ENCODE measurements at places on chromosomes 5 and 9.

DNA sequence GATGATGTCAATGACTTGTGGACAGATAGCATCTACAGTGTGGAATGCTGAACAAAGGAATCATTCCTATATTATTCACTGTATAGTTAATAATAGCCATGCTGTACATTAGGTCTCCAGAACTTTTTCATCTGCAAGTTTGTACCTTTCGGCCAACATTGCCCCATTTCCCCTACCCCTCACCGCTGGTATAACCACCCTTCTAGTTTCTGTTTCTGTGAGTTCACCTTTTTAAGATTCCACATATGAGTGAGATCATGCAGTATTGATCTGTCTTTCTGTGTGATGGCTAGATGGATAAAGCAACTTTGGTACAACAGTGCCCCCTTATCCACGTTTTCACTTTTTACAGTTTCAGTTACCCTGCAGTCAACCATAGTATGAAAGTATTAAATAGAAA lies 18.8 kb upstream of the ALDH1B1 start:
- DNase-seq = no peak

GRCh38 chr9:19998823-19999455 lies 210.1 kb upstream of the SLC24A2 start:
- no peak for DNase-seq

GRCh38 chr9:110252509-110253139 lies 3.7 kb downstream of the TXN start:
- DNase-seq = no peak

GRCh38 chr9:113957821-113958341 lies 81.8 kb downstream of the ZNF618 start:
- DNase-seq = no peak

DNA sequence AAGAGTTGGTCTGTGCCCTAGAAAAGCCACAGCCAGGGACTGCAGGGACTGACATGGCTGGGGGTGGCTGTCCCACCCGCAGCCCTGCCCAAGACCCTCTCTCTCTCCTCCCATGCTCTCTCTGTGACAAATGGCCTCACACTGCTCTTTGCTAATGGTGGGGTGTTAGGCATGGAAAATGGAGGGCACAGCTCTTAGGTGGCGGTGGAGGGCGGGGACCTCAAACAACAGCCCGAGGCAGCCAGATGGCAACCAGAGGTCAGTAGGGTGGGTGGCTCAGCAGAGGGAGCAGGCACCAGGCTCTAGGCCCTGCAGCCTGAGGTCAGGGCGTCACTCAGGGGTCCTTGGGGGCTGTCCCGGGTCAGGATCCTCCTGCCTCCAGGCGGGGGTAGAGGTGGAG lies 73.9 kb upstream of the DAB2IP start:
- DNase-seq = no peak

DNA sequence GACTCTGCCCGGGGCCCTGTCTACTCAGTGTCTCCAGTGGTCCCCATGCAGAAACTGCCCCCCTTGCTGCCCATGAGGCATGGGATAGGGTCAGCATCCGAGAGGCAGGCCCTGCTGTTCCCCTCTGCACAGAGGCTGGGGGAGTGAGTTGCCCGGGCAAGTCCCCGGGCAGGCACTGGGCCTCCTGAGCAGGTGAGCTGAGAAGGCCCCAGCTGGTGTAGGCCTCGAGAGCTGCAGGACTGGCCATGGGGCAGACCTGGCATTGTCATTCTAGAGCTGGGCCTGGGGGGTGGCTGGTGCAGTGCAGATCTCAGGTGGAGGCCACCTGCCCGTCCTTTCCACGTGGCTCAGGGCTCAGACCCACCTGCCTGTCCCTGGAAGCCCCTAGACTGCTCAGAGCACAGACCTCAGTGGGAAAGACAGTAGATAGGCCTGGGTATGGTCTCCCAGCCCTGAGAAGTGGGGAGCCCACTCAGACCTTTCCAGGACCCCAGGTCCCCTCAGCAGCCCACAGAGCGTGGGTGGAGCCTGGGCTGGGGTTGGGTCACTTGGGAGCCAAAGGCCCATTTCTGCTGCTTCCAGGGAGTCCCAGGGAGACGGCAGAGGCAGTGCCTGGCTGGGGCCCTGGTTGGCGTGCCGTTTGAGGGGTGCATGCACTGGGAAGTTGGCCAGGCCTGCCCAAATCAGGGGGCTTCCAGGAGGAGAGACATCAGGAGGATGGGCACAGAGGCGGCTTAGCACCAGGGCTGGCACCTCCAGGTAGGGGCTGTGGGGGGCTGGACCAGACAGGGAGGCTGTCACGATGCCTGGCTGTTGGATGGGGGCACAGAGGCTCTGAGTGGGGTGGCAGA lies 4.8 kb upstream of the NOTCH1 start:
- no peak for DNase-seq

GRCh38 chr5:82754759-82755158 lies 322.4 kb downstream of the TMEM167A start:
- no peak for DNase-seq

DNA sequence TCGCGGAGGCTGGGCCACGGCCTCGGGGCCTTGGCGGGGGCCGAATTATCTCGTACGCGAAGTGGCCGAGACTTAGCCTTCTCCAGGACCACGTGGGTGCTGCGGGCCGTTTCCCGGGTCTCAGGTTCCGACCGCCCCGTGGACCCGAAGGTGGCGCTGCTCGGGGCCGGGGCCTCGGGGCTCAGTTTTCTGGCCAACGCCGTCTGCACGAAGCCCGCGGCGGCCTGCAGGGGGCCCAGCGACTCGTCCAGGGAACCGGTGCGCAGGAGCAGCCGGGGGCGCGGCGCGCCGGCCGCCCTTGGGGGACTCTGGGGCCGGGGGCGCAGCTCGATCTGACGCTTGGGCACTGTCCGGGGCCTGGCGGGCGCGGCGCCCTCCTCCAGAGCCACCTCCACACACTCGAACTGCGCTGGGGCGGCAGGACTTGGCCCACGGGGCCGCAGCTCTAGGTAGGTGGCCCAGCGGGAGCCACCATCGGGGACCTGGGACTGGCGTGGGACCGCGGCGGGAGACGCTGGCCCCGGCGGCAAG lies 716 bp downstream of the PROB1 start:
- peak; percentile 74 for DNase-seq

- DNase-seq = no peak
Observed at GRCh38 chr5:23268136-23268535, 239.3 kb upstream of the PRDM9 start.

DNA sequence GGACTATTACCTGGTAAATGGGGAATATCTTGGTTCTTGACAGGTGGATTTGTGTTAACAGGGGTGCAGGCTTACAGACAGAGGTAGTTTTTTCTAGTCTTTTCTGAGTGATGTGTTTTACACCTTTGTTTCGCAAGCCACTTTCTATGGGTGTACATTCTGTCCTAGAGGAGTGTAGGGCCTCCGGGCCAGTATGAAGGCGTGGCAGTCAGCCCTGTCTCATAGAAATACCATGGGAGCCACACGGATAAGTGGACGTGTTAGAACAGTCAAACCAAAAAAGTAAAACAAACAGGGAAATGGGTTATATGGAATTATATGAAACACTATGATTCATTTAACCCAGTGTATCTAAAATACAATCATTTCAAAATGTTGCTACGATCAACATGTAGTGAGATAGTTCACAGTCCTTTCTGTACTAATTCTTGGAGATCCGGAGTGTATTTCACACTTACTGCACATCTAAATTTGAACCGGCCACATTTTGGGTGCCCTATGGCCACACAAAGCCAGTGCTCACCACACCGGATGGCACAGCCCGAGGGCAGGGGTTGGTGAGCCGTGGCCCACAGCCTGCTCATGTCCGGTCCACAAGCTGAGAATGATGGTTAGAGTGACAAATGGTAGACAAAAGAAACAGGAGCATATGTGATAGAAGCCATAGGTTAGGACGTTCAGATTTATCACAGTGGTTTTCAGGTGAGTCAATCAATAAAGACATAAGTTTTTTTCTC lies 80.1 kb upstream of the IRX4 start:
- no peak for DNase-seq

DNA sequence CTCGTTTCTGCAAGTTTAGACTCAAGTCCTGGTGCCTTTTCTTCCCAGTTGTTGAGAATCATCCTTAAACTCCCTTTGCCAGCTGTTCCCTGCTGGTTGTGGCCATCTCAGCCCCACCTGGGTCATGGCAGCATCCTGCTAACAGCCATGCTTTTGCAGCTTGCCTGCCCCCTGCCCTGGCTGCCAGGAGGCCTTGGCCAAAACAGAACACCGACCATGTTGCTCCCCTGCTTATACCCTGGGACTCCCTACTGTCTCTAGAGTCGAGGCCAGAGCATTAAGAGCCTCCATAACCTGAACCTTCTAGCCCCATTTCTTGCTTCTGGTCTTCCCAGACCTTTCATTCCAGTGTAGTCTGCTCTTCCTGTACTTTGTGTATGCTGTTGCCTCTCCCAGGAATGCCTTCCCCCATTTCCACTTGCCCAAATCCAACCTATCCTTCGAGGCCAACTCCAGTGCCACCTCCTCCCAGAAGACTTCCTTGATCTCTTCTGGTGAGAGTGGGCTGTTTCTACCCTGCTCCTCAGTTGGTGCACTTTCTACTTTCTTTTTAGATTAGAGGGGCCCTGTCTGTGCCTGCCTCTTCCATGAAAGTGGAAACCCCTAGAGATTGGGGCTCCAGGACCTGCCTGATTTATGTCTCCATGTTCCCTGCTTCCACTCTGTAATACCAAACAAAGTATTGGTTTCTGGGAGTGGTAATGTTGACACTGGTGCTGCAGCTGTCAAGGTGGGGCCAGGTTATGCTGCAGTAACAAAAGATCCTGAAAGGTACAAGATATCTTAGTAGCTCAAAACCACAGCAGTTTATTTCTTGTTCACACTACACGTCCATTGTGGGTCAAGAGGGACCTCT lies 88.2 kb downstream of the AMBP start:
- DNase-seq = peak; percentile 50

- DNase-seq = no peak
Observed at GRCh38 chr9:92599938-92600461, 64.2 kb upstream of the ECM2 start.

- DNase-seq = no peak
Observed at GRCh38 chr5:16894236-16895057, 41.6 kb downstream of the MYO10 start.

GRCh38 chr9:31700252-31701045 lies 684.0 kb upstream of the ACO1 start:
- DNase-seq = no peak

DNA sequence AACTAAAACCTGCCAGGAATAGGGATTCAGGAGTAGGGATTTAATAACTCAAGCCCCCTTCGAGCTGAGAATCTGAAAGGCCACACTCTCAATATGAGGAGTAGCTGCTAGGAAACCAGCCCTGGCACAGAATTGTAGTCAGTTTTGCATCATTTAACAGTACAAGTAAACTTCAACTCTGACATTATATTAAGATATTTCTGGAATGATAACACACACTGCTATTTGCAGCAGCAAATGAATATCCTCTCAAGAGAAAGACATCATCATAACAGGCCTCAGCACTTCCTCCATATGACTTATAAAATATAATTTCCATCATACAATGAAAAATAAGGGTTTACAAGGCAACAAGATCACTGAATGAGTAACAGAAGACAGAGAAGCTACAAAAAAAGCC lies 138.2 kb upstream of the RFX3 start:
- DNase-seq = no peak

DNA sequence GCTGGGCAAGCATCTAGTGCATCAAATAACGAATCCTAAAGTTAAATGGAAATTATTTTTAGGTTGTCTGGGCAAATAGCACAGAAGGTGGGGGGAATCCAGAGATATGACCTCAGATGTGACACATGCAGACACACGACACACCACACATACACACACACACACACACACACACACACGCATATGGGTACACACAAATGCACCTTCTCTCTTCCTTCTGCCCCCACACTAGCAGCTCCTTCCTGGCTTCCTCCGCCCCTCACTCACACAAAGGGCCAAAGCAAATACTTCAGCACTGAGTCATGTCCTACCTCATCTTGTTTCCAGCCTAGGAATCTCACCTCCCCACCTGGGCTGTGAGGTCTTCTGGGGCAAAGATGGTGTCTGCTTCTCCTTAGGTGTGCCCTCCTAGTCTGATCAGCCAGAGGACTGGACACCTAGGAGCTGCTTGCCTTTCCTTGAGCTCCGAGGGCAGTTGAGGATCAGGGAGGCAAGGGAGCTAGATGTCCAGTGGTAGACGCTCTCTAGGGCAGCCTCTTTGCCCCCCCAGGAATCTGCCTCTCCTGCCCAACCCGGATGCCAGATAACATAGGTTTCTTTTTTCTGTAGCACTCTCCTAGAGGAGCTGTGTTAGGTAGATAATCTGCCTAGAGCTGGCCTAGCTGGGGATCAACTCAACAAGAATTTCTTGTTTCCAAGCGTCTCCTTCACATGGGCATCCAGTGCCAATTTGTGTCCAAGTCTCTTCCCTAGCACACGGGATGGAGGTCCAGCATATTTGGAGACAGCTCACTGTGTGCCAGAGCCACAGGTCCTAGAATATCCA lies 14.3 kb upstream of the JADE2 start:
- no peak for DNase-seq

- no peak for DNase-seq
Observed at GRCh38 chr9:134375430-134376385, 49.5 kb downstream of the RXRA start.

DNA sequence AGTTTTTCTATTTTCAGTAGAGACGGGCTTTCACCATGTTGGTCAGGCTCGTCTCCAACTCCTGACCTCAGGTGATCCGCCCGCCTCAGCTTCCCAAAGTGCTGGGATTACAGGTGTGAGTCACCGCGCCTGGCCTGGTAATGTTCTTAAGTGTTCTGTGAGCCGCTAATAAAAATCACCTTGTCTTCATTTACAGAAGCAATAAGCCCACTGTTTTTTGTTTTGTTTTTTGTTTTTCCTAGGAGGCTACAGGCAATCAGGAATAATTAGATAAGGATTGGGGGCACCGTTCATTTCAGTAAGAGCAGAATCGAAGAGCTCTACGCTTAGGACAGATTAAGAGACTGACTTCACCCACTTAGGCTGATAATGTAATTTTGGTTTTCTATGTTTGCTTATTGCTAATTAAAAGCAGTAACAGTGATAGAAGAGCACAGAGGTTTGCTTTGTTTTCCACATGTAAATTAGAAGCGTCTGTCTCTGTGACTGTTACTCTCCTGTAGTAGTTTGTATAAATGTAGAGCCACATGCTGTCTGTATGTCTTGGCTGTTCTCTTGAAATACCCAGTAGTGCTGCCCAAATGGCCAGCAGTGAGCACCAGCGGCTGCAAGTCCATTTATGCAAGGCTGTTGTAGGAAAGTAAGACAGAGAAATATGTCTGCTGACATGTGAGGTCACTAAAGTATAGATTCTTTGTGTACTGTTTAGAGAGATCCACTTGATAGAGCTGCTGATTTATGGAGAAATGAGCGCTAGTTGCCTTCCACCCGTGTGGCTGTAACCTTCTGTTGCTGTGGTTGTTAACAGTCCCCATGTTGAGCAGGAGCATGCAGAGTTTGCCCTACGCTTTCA lies 30.5 kb downstream of the TRIO start:
- no peak for DNase-seq

GRCh38 chr5:131382407-131383395 lies 118.8 kb downstream of the CDC42SE2 start:
- no peak for DNase-seq

- DNase-seq = no peak
Observed at GRCh38 chr9:17970277-17970676, 391.4 kb downstream of the SH3GL2 start.
